ENCODE measurements at places on chromosomes 7 and 10.
A peak's percentile ranks its signal among the peaks of the same experiment; 100 is the strongest.

- DNase-seq: no peak
These were observed 48.6 kb upstream of the TES start for GRCh38 chr7:116161728-116162127.

DNA sequence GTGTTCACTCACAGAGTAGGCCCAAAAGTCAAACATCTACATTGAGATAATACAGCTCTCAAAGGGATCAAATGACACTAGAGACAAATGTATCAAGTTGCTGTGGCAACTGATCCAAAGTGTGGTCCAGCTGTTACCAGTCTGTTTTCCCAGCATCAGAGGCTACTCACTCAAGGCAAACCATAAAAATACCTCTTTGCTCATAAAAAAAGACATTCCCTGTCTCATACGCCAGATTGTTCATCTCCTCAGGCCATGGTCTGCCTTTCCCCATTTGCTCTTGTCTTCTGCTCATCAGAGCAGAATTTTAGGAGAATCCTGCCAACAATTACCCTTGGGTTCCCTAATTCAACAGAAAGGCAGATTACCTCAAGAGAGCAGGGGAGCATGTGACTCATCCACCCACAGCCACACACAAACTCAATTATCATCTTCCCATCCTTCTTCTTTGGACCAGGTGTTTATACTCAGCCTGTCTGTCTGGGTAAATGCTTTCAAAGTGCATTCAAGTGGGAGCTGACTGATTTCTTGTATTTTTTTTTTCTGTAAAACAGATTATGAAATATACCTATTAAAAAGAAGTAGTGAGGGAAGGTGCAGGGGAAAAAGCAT, 226.5 kb upstream of the HPS1 start:
- no peak for DNase-seq

GRCh38 chr7:55571511-55572377, 558 bp downstream of the VOPP1 start:
- DNase-seq: peak; percentile 38

DNA sequence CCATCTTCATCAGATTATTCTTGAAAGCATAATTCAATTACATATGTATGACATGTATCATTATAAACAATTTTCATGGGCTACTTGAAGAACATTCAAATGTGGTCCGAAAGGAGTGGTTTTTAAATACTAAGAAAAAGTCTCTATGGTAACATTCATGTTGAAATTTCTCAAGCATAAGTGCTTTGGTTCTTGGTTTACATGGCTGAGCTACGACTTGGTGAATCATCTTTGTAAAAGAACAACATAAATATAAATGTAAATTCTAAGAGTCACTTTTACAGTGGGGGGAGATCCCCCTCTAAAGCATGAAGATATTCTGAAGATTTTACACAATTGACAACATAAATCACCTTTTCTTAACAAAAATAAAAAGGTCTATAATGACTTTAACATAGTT, 118.6 kb downstream of the MAGI2 start:
- no peak for DNase-seq

DNA sequence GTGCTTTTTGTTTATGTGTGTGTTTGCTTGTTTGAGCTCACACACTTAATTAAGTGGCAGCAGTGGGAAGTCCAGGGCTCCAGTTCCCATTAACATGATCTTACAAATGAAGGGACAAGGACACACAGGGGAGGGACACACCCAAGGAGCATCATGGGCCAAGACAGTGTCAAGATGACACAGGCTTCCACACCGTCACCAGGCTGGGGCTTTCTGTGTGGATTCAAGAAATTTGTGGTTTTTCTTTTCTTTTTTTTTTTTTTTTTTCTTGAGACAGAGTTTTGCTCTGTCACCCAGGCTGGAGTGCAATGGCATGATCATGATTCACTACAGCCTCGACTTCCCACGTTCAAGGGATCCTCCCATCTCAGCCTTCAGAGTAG, 173.6 kb downstream of the KIAA1217 start:
- DNase-seq: no peak

GRCh38 chr10:35487336-35488034, 117.7 kb upstream of the GJD4 start:
- peak; percentile 27 for DNase-seq

DNA sequence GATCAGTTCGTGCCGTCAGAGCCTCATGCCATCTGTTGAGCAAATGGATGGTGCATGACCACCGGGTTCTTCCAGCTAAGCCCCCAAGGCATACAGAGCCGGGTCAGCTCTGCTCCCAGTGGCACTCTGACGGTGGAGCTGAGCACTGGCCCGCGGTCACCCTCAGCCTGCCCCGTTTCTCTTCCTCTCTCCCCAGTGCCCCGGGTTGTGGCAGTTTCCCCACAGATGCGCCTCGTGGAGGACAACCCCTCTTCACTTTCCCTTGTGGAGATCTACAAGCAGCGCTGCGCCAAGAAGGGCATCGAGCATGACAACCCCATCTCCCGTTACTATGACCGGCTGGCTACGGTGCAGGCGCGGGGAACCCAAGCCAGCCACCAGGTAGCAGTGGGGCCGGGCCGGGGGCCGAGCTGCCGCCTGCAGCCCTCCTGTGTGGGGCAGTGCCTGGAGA, 129.9 kb downstream of the TRRAP start:
- no peak for DNase-seq

GRCh38 chr10:7070950-7071349, 339.9 kb downstream of the SFMBT2 start:
- no peak for DNase-seq

GRCh38 chr7:142134909-142135308, 23.4 kb downstream of the MGAM2 start:
- DNase-seq: no peak

- peak; percentile 61 for DNase-seq
These were observed 345.0 kb downstream of the REEP3 start for GRCh38 chr10:63866075-63866746.

DNA sequence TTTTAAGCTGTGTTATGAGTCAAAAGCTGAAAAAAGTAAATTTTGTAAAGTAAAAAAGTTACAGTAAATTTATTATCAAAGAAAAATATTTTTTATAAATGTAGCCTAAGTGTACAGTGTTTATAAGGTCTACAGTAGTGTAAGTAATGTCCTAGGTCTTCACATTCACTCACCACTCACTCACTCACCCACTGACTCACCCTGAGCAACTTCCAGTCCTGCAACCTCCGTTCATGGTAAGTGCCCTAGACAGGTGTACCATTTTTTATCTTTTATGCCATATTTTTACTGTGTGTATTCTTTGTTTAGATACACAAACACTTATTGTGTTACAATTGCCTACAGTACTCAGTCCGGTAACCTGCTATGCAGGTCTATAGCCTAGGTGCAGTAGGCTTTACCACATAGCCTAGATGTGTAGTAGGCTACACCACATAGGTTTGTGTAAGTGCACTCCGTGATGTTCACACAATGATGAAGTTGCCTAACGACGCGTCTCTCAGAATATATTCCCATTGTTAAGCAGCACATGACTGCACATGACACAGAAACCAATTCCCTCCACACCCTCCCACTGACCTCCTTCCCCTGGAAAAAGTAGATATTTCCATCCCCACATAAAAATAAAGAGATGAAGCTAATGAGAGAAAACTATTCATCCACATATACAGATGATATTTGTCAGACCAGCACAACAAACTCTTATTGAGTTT, 44.8 kb upstream of the FGL2 start:
- no peak for DNase-seq

DNA sequence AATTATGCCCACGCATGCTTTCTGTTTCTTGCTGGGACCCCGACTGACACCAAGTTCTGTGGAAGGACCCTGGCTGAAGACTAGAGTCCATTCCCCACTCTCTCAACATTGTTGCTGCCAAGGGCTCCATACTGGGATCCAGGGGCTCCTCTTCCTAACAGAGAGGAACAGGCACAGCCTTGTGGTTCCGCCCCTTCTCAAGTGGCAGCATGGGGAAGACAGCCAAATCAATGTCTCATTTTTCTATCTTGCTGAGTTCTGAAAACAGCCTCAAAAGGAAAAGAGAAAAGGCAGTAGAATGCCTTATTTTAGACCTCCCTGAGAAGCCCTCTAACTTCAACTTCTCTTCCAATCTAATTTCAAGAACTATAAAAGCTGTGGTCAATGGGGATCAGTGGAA, 23.7 kb upstream of the LAMB1 start:
- peak; percentile 22 for DNase-seq

- peak; percentile 12 for DNase-seq
These were observed 36.7 kb upstream of the PRPS1L1 start for GRCh38 chr7:18064242-18064838.

DNA sequence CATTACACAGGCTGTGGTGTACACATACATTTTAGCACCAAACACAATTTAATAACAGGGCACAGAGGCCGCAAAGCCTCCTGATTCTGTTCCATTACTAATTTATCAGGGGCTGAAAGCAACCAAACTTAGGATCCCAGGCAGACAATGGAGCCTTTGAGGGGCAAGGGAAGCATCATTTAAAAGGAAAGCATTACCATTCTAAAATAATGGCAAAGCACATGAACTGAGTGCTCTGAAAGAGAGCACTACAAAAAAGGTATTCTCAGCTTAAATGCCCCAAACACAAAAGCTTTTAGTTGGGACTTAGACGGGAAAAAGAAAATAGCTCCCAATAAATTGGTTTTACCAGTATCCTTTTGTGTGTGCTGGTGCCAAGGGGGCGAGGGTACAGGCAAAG, 282.0 kb upstream of the ETV1 start:
- DNase-seq: no peak

GRCh38 chr10:86868353-86868752, 89.1 kb downstream of the MMRN2 start:
- peak; percentile 31 for DNase-seq

- peak; percentile 59 for DNase-seq
These were observed 43.9 kb downstream of the DOCK4 start for GRCh38 chr7:112162142-112162766.

GRCh38 chr10:118952493-118953295, 76.8 kb upstream of the NANOS1 start:
- DNase-seq: no peak

DNA sequence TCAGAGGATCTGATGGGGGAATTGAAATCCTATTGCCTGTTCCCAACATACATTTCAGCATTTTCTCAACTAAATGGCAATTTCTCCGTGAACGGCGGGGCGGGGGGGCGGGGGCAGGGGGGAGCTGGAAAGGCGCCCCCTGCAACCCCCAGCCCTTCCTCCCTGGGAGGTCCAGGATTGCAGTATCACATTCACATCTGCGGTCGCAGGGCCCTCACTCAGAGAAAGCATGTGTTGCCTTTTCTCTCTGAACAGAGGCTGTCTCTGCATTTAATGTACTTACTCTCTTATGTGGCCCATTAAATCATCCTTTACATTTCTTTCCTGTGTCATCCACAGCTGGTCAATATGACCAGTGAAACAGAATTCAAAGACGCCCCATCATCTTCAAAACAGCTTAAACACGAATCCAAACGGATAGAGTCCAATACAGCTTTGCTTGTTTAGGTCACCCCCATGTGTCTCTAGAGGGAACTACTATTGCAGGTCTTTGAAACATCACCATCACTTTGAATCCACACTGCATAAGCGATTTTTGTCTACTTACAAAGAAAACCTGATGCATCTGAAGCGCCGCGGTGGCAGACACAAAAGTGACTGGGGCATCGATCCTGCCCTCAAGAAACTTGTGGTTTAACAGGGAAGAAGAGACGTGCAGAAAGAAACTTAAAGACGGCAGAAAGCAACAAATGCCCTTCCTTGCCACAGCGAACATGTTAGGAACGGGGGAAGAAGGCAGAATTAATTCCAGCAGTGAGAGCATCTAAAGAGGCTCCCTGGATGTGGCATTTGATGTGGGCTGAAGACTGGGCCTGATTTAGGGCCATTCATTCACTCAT, 17.0 kb upstream of the ECHDC3 start:
- peak; percentile 85 for DNase-seq

GRCh38 chr10:77038407-77038806, 599.2 kb downstream of the KCNMA1 start:
- no peak for DNase-seq

DNA sequence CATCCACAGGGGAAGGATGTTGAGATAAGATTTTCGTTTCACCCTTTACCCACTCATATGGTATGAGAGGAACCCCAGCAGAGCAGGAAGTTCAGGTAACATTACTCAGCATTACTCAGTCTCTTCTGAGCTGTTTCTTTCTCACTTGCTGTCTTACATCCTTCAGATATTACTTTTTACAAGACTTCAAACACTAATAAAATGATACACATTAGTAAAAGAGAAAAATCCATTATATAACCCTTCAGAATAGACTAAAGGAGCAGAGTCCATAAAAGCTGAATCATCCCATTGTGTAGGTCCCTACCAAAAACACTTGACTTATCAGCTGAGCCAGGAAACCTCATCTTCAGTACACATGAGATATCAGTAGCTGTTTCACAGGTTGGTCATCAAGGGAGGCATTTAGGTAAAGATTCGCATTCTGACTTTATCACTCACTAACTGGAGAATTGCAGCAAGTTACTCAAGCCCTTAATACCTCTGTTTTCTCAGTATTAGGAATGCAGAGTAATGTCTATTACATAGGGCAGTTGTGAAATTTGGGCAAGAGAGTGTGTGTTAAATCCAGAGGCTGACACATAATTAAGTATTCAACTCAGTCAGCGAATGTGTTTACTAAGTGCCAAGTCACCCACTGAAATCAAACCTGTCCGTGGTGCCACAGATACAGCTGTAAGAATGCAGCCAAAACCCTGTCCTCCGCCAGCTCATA, 44.7 kb downstream of the KLF6 start:
- peak; percentile 87 for DNase-seq

DNA sequence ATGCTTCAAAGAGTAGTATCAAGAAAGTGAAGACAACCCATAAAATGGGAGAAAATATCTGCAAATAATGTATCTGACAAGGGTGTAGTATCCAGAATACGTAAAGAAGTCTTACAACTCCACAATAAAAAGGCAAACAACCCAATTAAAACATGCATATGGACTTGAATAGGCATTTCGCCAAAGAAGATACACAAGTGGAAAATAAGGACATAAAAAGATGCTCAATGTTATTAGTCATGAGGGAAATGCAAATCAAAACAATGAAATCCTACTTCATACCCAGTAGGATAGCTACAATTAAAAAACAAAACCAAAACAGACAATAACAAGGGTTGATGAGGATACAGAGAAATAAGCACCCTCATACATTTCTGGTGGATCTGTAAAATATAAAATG, 79.2 kb downstream of the NUDCD3 start:
- DNase-seq: no peak

GRCh38 chr10:72846238-72846637, 47.3 kb upstream of the OIT3 start:
- peak; percentile 68 for DNase-seq

GRCh38 chr10:44962870-44963738, 3.5 kb downstream of the RASSF4 start:
- no peak for DNase-seq

Measured in fibroblast of the aortic adventitia (primary cell).